DMS 273 treated with DMSO at 0.1 percent for 48 hours (cell line): ENCODE measurements at places on chromosomes 2 and 18.

DNA sequence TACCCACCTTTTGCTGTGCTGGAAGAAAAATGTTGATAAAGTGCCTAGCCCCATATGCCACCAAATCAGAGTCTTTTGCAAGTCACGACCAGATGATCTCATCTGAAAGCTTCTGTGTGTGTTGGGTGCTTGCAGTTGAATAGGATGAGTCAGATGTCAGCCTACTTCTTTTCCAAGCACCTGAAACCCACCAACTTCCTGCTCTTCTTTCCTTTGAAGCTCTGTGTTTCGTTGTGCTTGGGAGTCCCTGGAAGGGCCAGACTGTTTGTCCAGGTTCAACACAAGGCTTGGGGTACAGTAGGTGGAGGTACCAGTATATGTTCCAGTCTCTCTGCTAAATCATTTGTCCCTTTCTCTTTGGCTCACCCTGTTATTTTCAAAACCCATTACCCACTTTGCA lies 36.8 kb upstream of the LCLAT1 start:
- DNase-seq, result no peak

DNA sequence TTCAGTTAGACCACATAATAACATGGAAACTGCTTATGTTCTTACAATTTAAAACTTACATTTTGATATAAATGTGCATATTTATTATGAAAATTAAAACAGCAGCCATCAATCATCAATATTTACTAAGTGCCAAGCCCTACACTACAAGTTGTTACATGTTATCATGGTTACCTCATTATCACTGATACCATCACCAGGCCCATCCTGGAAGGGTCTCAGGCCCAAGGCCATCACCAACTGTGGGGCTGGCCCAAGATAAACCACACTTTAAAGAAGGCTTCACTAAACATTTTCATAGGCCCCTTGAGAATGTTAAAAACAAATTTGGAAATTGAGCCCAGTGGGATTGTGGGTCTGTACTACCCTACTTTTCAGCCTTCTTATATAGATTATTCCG lies 6.4 kb downstream of the ITSN2 start:
- DNase-seq, result no peak

DNA sequence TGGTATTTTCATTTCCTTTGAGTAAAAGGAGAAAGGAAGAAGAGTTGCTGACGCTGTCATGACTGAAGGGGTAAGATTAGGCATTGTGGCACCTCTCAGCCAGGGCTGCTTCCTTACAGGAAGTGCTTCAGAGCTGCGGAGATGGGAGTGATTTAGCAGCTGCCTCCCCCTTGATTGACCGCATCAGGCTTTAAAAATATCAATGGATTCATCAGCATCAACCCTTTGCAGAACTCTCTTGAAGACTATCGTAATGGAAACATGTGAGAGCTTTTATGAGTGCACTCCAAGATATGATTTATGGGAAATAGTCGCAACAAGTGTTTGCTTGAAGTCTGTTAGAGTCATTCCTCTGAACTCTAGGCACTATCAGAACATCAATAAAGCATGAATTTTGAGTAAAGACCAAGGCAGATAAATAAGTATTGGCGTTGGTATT lies 141.1 kb downstream of the CSRNP3 start:
- no peak for DNase-seq

- no peak for DNase-seq
Observed at GRCh38 chr2:168470320-168471162, 14.5 kb downstream of the CERS6 start.

DNA sequence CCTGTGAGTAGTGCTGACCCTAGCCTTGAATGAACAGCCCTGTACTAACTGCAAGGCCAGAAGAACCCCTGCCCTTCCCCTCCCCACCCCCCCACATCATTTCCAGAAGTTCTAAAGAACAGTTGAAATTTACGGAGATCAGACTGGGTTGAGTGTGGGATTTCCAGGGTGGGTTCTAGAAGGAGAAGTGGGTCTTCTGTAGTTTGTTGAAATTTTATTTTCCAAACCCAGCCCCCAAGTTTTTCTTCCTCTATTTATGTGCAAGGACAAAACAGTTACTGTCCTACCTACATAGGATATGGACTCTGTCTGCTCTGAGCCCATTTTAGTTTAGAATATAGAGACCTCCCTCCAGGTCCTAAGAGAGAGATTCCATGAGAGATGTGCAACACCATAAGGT lies 26.3 kb upstream of the CASP10 start:
- no peak for DNase-seq

GRCh38 chr2:185780890-185781289 lies 42.3 kb downstream of the FSIP2 start:
- DNase-seq, result no peak

DNA sequence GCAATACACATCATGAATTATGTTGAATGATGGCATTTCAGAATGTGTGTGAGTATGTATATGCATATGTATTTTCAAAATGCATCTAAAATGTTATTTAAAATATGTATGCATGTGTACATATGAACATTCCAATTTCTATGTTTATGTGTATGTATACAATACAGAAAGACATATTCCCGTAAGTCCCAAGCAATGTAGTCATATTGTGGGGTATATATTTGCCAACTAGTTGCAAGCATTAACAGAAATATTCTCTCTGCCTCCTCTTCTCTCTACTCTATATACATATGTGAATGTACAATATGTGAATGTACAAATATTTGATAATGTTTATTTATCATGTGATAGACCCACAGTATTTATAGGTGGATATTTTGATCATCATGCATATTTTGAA lies 345.8 kb upstream of the ZEB2 start:
- DNase-seq, result no peak

DNA sequence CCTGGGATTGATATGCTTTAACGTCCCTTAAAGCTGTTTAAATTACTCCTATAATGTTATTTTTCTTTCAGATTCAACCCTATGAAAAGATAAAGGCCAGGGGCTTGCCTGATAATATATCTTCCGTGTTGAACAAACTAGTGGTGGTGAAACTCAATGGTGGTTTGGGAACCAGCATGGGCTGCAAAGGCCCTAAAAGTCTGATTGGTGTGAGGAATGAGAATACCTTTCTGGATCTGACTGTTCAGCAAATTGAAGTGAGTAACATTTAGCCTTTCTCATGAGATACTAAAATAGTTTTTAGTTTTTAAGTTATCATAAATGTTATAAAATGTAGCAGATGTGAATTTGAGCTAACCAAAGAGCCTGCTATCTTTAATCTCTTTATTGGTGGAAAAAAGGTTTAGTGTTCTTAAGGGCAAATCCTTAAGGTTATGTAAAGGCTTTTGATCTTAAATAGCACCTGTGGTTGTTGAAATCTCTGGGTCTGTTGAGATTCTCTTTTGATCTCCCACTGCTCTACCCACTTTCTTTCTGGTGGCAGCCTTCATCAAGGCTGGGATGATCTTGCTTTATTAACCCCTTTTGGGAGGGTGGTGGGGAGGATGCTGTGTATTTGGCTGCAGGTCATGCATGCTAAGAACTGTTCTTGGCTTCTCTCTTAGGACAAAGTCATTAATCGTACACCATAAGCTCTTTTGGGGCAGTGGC lies 40.9 kb downstream of the UGP2 start:
- no peak for DNase-seq

- no peak for DNase-seq
Observed at GRCh38 chr2:54274781-54275242, 18.8 kb upstream of the TSPYL6 start.

DNA sequence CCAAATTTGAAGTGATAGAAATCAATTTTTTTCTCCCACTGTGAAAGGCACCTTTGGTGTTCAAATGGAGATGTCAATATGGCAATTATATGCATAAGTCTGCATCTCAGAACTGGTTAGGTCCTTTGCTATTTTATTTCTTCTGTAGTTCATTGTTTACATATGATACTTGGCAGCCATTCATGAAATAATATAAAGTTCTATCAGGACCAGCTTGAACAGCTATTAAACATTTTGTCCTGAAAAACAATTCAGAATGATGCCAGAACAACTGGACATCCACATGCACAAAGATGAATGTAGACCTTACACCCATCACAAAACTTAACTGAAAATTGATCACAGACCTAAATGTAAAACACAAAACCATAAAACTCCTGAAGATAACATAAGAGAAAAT lies 41.8 kb upstream of the ARHGAP28 start:
- DNase-seq, result no peak

GRCh38 chr2:98583816-98584618 lies 24.3 kb downstream of the COA5 start:
- DNase-seq, result no peak

DNA sequence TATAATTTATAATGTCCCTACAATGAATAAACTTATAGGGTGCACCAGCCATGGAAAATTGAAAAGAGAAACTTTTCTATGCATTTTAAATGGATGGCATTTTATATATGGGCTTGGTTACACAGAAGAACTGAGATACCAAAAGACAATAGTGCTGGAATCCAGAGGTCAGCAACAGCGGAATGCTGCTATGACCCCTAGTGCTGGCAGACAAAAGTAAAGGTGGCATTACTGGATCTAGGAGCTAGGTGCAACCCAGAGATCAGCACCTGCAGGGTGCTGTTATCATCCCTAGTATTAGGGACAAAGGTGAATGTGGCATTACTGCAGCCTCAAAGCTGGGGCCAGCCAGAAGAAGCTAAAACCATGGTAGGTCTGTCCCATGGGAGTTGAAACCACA lies 392.7 kb upstream of the ST6GAL2 start:
- no peak for DNase-seq

DNA sequence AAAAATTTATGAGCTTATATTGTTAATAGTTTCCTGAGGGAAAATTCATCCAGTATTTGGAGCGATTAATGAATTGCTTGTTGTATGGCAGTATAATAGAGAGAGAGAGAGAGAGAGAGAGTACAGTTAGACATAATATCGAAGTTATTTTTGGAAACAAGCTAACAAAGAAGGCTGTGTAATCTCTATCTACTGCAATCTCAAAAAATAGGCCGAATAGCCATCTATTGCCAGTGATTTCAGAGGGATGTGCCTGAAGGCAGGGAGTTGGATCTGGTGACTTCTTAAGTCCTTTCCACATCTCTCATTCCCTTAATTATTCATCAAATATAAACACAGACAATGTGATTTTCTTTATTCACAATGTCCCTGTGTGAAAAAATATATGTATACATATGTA lies 433.1 kb upstream of the RAB12 start:
- no peak for DNase-seq

DNA sequence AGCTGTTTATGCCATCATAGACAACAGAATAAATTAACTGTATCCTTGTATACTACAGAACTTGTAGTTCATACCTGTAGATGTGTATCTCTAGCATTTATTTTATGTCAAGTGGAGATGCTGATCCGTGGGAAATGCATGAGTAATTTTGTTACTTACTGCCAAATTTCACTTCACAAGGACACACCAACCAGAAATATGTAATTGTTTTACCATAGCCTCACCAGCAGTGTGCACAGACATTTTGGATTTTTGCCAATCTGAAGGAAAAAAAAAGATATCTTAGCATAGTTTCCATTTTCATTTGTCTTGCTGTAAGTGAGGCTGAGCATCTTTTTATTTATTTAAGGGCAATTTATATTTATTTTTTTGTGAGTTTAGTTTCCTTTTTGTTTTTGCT lies 265.1 kb upstream of the OSR1 start:
- no peak for DNase-seq

DNA sequence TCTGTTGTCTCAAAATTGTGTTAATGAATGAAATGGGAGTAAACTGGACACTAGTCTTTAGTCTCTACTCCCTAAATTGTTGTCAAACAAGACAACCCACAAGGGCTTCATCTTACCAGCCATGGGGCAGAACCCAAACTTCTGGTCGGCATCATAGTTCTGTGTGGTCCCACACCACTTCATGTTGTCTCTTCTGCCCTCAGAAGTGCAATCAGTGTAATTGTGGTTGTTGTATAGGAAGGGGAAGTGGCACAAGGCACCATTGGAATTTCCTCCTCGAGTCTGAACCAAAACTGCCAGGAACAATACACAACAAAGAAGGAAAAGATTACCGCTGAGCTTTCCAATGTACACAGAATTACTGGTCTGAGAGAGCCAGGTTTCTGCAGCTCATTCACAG lies 12.6 kb downstream of the FN1 start:
- DNase-seq, result no peak

- DNase-seq, result no peak
Observed at GRCh38 chr18:47992976-47993375, 62.5 kb upstream of the SMAD2 start.

DNA sequence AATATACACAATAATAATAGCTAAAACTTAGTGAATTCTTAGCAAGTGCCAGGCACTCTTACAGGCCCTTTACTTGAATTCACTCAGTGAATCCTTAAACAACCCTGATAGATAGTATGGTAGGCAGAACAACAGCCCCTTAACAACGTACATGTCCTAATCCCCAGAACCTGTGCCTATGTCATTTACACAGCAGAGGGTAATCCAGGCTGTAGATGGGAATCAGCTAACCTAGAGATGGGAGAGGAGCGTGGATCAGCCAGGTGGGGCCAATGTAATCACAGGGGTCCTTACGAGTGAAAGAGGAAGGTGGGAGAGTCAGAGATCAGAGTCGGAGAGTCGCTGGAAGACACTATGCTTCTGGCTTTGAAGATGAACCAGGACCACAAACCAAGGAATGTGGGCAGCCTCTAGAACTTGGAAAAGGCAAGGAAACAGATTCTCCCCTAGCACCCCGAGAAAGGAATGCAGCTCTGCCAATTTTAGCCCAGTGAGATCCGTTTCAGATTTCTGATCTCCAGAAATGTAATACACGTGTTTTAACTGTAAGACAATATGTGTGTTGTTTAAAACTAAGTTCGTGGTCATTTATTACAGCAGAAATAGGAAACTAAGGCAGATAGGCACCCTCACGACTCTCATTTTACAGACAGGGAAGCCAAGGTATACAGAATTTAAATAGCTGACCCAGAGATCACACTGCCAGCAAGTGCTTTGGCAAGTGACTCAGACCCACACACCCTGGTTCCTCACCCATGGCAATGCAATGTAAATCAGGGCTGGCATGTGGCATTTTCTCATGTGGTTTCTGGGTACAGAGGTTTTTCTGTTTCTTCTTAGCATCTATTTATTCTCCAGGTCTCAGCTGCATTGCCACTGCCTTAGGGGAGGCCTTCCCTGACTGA lies 68.9 kb downstream of the DOCK10 start:
- DNase-seq, result no peak

GRCh38 chr2:1746174-1747064 lies 2.1 kb upstream of the PXDN start:
- no peak for DNase-seq

- DNase-seq, result no peak
Observed at GRCh38 chr18:45100321-45101105, 419.8 kb downstream of the SETBP1 start.

DNA sequence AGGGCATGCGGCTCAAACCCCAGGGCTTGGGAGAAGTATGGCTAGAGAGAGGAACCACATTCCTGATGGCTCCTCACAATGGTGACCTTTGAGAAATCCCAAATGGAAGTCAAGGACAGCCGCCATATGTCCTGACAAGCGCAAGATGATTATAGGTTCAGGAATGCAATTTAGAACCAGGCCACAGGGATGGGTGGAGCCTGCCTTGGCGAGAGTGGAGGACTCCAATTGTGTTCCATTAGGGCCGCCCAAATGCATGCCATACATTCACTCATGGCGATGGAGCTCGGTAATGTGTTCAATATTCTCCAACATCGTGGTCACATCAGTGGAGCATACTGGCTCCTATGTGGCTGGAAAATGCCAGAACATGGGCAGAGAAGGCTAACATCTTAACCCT lies 662.9 kb upstream of the ID2 start:
- DNase-seq, result no peak

- DNase-seq, result no peak
Observed at GRCh38 chr18:8657050-8657820, 48.0 kb downstream of the RAB12 start.

GRCh38 chr18:79780547-79780946 lies 17.2 kb upstream of the KCNG2 start:
- DNase-seq, result no peak
